G401 (cell line): ENCODE measurements at places on chromosomes 7 and 10. TPM values are rescaled to one million over a fixed set of nuclear protein-coding genes. Genes with fewer than 3 reads are reported as not detected.

PRKCQ gene
- total RNA-seq = 0.27 and 0.55 TPM in 2 replicates

SERPINE1 gene
- 103 and 113 TPM in 2 replicates for total RNA-seq

LIPK gene
- not detected in 2 replicates for total RNA-seq

BNIP3 gene
- 81.6 and 96.5 TPM in 2 replicates for total RNA-seq

LIPF gene
- total RNA-seq = not detected in 2 replicates

FAM171A1 gene
- 2.6 TPM in 2 replicates for total RNA-seq

GFRA1 gene
- total RNA-seq = 0.37 and 1.1 TPM in 2 replicates

OR2A12 gene
- not detected in 2 replicates for total RNA-seq

AGR2 gene
- total RNA-seq = not detected in 2 replicates

MMRN2 gene
- total RNA-seq = 7.2 and 9.7 TPM in 2 replicates

NRAP gene
- total RNA-seq = not detected in 2 replicates

TDRD1 gene
- total RNA-seq = not detected in 2 replicates

PTPRN2 gene
- not detected in 2 replicates for total RNA-seq

MYOZ1 gene
- 1.2 TPM in 1 of 2 replicates, not detected in the other for total RNA-seq

RSBN1L gene
- 19.2 and 21.4 TPM in 2 replicates for total RNA-seq

CPN1 gene
- total RNA-seq = not detected in 2 replicates

MKX gene
- total RNA-seq = not detected in 2 replicates

CTAGE6 gene
- not detected in 2 replicates for total RNA-seq

WNT8B gene
- total RNA-seq = 0.44 TPM in 1 of 2 replicates, not detected in the other

SORCS3 gene
- total RNA-seq = not detected in 2 replicates

OR9A2 gene
- not detected in 2 replicates for total RNA-seq

FOXI2 gene
- total RNA-seq = not detected in 2 replicates

AVL9 gene
- total RNA-seq = 22.0 and 41.9 TPM in 2 replicates

SLC18A3 gene
- not detected in 2 replicates for total RNA-seq

ABCB1 gene
- total RNA-seq = not detected in 2 replicates

NDUFB8 gene
- 251 and 267 TPM in 2 replicates for total RNA-seq

OR2A7 gene
- not detected in 2 replicates for total RNA-seq

ZCCHC24 gene
- 6.8 and 10.8 TPM in 2 replicates for total RNA-seq

NEURL1 gene
- total RNA-seq = 0.68 and 0.95 TPM in 2 replicates
